ENCODE measurements at places on chromosomes 6 and 20.

- no peak for DNase-seq
These were observed 78.4 kb upstream of the TMEM170B start for GRCh38 chr6:11459079-11459610.

DNA sequence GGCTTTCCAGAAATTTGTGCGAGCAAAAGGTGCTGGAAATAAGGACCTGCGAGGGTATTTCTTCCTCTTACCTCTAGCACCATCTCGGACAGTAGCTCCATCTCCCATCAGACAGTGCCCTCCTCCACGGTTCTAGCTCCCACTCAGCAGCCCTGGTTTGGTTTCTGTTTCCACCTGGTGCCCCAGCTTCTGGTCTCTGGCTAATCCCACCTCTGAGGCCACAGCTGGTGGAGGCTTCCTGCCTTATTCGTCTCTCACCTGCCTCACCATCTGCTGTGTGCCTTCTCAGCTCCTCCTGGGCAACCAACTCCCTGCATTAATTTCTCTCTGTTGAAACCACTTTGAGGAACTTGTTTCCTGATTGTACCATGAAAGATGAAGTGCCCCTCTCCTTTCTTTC is 162.4 kb upstream of the CDYL start:
- DNase-seq: no peak

DNA sequence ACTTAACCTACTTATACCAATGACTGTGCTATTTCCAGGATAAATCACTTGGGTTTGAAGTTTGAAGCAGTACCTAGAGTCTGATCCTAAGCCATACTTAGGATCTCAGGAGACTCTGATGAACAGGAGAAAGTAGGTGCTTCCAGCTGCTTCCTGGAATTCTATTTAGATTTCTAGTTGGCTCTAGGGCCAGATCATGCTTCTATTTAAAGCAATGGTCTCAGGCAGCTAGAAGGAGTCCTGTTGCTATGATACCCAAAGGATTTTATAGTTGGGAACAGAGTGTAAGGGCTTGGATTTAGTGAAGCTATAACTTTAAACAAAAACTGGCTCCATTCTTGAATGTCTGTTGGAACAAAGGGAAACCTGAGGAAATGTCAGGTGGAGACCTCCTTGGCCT is 52.4 kb upstream of the TINAG start:
- no peak for DNase-seq

GRCh38 chr20:46581391-46581790 is 30.9 kb upstream of the OCSTAMP start:
- DNase-seq: no peak

- DNase-seq: no peak
These were observed 189.9 kb upstream of the ZNF184 start for GRCh38 chr6:27662769-27663168.

DNA sequence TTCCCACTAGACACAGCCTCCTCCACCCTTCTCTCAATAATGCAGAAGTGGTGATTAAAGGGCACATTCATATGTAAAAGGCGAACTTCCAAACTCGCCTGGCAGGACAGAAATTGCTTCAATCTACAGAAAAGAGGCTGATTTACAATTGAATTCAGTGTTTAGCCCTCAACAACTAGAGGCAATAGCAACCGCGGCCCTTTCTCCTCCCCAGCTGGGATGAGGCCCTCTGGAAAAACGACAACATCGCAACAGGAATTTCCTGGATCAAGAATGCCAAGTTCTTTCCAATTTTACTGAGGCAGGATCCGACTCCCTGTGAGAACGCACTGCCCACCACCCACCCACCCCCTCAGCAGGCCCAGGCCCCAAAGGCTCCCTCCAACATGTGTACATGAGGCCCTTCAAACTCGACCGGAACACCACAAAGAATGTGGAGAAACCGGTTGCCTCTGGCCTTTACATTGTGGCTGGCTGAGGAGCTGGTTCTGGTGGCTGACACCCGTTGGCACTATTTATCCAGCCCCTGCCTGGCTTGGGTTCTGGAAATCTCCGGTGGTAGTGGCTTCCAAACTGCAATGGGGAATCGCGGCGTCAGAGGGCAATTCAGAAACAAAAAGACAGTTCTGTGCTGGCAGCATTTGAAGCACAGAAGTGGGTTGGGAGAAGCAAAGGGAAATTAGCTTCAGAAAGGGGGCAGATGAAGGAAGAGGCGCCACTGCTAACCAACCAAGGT is 36.8 kb downstream of the ZMYND8 start:
- peak; percentile 58 for DNase-seq

- no peak for DNase-seq
These were observed 280.5 kb downstream of the RNF144B start for GRCh38 chr6:18667612-18668011.

- DNase-seq: no peak
These were observed 840 bp downstream of the PPP1R3D start for GRCh38 chr20:59939052-59939878.

DNA sequence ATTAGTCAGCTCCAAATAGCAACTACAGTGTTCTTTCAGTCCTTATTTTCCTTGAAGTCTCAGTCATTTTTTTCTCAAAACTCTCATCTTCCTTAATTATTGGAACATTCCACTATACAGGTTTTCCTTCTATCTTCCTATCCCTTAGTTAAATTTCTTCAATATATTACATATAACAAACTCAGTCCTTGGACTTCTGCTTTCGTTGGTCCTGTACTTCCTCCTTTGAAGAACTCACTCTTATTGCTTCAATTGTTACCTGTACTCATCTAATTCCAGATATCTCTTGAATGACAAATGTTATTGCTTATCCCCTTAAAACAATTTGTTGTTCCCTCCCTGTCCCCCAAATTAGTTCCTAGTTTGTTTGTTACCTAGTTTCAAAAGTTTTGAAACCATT is 67.7 kb upstream of the NOTCH4 start:
- no peak for DNase-seq

DNA sequence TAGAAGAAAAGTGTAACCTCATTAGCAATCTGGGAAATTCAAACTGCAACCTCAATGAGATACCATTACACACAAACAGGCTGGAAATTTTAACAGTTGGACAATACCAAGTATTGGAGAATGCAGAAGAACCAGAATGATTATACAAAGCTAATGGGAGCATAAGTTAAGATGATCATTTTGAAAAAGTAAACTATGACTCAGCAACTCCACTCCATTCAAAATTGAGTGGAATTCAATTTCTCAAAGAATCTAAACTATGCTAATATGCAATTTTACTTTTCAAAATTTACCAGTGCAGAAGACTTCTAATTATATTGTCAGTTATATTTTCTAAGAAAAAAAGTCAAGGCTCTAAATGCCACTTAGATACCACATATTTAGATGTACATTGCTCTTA is 17.2 kb downstream of the GPLD1 start:
- no peak for DNase-seq

- DNase-seq: no peak
These were observed 6.2 kb downstream of the NKX2-2 start for GRCh38 chr20:21507400-21508229.

- no peak for DNase-seq
These were observed 957.5 kb upstream of the EPHA7 start for GRCh38 chr6:94376876-94377275.

GRCh38 chr6:136549300-136550044 is 750 bp downstream of the MAP7 start:
- peak; percentile 10 for DNase-seq

- DNase-seq: no peak
These were observed 295.8 kb downstream of the PREX1 start for GRCh38 chr20:48532028-48532427.

GRCh38 chr6:74607934-74608333 is 597.9 kb downstream of the COL12A1 start:
- no peak for DNase-seq

- DNase-seq: no peak
These were observed 113.9 kb upstream of the STMND1 start for GRCh38 chr6:16987996-16988395.

DNA sequence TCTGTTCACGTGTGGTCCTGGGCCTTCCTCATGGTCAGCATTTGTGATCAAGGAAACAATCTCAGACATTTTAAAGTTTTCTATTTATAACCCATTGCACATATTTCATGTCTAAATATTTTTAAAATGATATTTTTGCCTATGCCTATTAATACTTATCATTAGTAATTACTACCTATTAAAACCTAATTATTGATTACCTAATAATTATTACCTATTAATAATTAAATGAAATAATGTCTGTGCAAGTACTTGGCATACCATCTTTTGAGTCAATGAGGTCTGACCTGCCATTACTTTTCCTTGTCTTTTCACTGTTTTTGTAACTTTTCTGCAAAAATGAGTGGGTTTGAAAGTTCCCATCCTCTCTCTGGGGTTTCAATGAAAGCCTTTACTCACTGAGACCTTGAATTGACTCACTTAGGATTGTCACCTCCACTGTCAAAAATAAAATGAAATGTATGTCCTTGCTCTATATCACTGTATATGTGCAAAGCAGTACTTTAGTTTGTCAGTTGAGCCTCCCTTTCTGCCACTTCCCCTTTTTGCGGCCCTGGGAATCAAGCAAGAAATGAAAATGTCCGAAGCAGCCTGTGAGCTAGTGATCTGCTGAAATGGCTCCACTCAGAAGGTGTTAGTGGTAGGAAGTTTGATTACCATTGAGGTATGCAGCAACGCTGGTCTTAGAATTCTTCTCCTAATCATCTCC is 87.8 kb downstream of the L3MBTL3 start:
- no peak for DNase-seq

- DNase-seq: no peak
These were observed 24.4 kb downstream of the UQCC1 start for GRCh38 chr20:35387334-35387733.

- DNase-seq: no peak
These were observed 427.9 kb downstream of the QKI start for GRCh38 chr6:163842467-163842866.

DNA sequence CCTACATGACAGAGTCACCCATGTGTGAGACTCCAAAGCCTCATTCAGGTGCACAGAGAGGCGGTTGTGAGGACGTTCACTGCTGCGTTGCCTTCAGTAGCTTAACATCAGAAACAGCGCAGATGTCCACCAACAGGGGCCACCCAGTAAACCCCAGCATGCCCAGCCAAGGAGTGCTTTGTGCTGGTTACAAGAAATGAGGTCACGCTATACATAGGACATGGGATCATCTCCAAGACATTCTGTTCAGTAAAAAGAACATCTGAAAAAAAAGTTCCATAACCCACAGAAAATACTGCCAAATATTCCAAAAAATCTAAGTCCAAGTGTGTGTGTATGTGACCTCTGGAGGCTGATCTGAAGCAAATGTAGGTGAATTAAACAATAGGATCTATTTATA is 16.0 kb downstream of the SLC52A3 start:
- DNase-seq: no peak

GRCh38 chr6:26553264-26553634 is 15.1 kb downstream of the HMGN4 start:
- peak; percentile 80 for DNase-seq

DNA sequence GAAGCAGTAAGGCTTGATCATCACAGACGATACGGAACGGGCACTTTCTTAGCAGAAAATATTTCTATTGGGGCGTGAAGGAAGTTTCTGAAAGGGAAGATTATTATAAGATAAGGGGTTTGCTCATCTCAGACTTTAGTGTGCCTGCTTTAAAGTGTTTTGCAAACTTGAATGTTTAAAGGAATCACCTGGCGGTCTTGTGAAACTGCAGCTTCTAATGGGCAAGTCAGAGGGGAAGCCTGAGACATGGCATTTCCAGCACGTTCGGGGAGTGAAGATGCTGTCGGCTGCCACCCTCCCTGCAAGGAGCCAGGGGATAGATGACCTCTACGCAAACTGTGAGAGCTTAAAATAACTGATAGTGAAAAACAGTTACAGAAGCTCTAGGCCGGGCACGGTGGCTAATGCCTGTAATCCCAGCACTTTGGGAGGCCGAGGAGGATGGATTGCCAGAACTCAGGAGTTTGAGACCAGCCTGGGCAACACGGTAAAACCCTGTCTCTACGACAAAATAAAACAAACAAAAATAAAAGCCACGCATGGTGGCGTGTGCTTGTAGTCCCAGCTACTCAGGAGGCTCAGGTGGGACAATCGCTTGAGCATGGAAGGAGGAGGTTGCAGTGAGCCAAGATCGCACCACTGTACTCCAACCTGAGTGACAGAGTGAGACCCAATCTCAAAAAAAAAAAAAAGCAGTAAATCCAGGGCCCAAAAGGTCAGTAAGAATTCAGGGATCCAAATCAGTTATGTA is 2.3 kb upstream of the KIF16B start:
- DNase-seq: no peak

DNA sequence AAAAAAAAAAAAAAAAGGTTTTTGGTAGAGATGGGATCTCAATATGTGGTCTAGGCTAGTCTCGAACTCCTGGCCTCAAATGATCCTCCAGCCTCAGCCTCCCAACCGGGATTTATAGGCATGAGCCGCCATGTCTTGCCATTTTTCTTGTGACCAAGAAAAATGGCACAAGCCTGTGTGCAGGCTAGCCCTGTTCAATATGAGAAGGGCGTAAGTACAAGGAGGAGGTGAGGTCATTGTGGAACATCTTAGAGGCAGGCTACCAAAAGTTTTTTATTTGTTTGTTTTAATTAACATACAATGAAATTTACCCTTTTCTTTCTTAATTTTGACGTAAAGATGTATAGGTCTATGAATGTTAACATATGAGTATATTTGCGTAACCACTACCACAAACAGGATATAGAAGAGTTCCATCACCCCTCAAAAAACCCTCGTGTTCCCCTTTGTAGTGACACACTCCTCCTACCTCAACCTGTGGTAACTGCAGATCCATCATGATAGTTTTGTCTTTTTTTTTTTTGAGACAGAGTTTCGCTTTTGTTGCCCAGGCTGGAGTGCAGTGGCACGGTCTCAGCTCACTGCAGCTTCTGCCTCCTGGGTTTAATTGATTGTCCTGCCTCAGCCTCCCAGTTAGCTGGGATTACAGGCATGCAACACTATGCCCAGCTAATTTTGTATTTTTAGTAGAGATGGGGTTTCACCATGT is 28.3 kb upstream of the KIF3B start:
- no peak for DNase-seq

- DNase-seq: no peak
These were observed 83.9 kb downstream of the MAP3K7 start for GRCh38 chr6:90502866-90503407.

- no peak for DNase-seq
These were observed 169.7 kb downstream of the ATXN1 start for GRCh38 chr6:16591396-16592222.

DNA sequence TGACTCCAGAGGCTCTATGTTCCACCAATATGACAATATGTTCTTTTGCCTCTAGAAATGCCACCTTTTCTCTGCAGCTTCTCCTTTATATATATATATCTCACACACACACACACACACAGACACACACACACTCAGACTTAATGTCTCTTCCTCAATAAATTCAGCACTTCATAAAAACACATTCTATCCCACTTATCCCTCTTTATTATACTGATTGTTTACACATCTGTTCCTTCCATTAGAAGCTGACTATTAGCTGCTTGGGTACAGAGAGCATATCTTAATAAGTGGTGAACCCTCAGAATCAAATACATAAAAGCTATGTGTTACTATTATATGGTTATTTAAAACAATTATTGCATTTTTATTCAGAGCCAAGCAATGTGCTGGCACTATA is 23.3 kb downstream of the NRSN1 start:
- no peak for DNase-seq

Data from ovary (tissue), 10 donors.